ENCODE measurements at places on chromosomes 7 and 10. TPM values are rescaled to one million over a fixed set of nuclear protein-coding genes. Genes with fewer than 3 reads are reported as not detected.

The AKR1C3 gene
- 243 TPM for total RNA-seq

The DLX5 gene
- not detected for total RNA-seq

The STAG3 gene
- total RNA-seq: 0.86 TPM

The TUBAL3 gene
- not detected for total RNA-seq

The FAM24B gene
- total RNA-seq: 0.34 TPM

The MTURN gene
- 2.6 TPM for total RNA-seq

The OR9A2 gene
- not detected for total RNA-seq

The SPDYE18 gene
- 0.51 TPM for total RNA-seq

The C10orf62 gene
- 2.2 TPM for total RNA-seq

The VSTM2A gene
- not detected for total RNA-seq

The AGR3 gene
- not detected for total RNA-seq

The POM121L12 gene
- not detected for total RNA-seq

The ZCWPW1 gene
- total RNA-seq: 2.4 TPM

The CRYGN gene
- not detected for total RNA-seq

The MRC1 gene
- total RNA-seq: 29.5 TPM

The CALCR gene
- total RNA-seq: not detected

The PRKCQ gene
- 0.20 TPM for total RNA-seq

The SLC13A1 gene
- total RNA-seq: not detected

The TMEM176A gene
- 1,033 TPM for total RNA-seq

The STAM gene
- 13.4 TPM for total RNA-seq

The ACTR3C gene
- 32.8 TPM for total RNA-seq

The IKZF1 gene
- 9.0 TPM for total RNA-seq

The CYP2C19 gene
- 6.4 TPM for total RNA-seq

The HNRNPH3 gene
- 22.6 TPM for total RNA-seq

The INSYN2A gene
- not detected for total RNA-seq

The SH2B2 gene
- 2.7 TPM for total RNA-seq

The CFTR gene
- total RNA-seq: 0.70 TPM

The NODAL gene
- not detected for total RNA-seq

The SH2D4B gene
- not detected for total RNA-seq

The DPP6 gene
- not detected for total RNA-seq

The HTR5A gene
- total RNA-seq: not detected

The OR6V1 gene
- total RNA-seq: not detected

The RSPH10B2 gene
- 0.09 TPM for total RNA-seq

The SLC26A4 gene
- total RNA-seq: 0.26 TPM

The LRRC18 gene
- not detected for total RNA-seq

The HOXA13 gene
- total RNA-seq: not detected

The PRTFDC1 gene
- total RNA-seq: 0.84 TPM

The GCK gene
- 4.2 TPM for total RNA-seq

The PITRM1 gene
- 54.1 TPM for total RNA-seq

The ZNF518A gene
- 10.4 TPM for total RNA-seq

The TLX1 gene
- total RNA-seq: 0.60 TPM

The PAX4 gene
- not detected for total RNA-seq

The HIF1AN gene
- 4.6 TPM for total RNA-seq

The HOXA1 gene
- total RNA-seq: 0.31 TPM

The STEAP4 gene
- 18.7 TPM for total RNA-seq

The GPER1 gene
- 11.2 TPM for total RNA-seq

The KLF14 gene
- total RNA-seq: not detected

The BAMBI gene
- total RNA-seq: 5.8 TPM

The NOC3L gene
- 9.6 TPM for total RNA-seq

The ADAM22 gene
- 0.32 TPM for total RNA-seq

The TSPAN12 gene
- total RNA-seq: 10.7 TPM

The BNIP3 gene
- total RNA-seq: 321 TPM

The HDAC9 gene
- total RNA-seq: 3.2 TPM

The TNRC18 gene
- 36.9 TPM for total RNA-seq

The VSTM4 gene
- total RNA-seq: 3.3 TPM

The TMEM243 gene
- 2.0 TPM for total RNA-seq

The NUTM2B gene
- 0.31 TPM for total RNA-seq

The GJD4 gene
- not detected for total RNA-seq
